Nucleus accumbens (tissue), 56 donors: ENCODE measurements at places on chromosomes 1 and 21.

GRCh38 chr1:32899586-32900296 is 1.4 kb downstream of the TMEM54 start:
- DNase-seq = no peak

DNA sequence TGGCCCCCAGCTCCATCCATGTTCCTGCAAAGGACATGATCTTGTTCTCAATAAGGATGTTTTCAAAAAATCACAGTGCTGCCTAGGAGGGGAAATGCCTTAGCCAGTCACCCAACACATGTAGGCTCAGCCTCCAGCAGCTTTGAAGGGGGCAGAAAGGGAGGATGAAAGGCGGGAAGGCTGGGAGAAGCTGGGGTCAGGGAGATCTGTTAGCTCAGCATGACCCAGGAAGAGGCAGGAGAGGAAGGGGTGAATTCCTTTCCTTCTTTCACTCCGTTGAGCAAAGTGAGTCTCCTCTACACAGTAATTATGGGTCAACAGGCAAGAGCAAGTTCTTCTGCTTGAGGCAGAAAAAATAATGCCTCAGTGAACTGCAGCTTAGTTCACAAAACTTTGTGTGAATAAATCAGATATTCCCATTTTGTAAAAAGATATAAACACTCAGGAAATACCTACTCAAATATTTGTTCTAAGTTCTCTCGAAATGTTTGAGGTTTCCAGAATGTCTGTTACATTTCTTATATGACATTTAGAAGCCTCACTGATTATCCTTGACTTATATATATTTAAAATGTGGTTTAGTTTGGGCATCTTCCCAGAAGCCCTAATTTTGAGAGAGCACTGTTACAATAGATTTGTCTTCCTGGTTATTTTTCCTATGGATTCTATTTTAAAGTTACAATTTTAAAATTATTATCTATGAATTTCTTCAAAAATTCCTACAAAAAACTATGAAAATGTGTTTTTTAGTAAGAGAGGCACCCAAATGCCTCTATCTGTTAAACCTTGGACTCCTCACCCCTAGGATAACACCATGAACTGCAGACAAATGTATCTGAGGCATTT is 116.8 kb downstream of the KCNJ6 start:
- no peak for DNase-seq

DNA sequence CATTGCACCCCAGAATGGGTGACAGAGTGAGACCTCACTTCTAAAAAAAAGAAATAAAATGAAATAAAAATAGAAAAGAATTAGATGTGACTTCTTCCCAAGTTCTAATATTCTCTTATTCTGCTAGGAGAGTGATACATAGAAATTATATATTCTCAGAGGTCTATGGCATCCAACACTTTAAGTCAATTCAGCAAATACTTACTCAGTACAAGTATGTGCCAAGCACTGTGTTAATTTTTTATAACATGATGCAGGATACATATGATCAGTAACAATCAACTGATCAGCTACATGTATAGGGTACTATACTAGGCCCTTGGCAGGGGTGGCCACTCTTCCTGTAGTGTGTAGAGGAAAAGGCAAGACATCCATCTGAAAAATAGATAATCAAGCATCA is 13.0 kb upstream of the JAK1 start:
- DNase-seq = no peak

DNA sequence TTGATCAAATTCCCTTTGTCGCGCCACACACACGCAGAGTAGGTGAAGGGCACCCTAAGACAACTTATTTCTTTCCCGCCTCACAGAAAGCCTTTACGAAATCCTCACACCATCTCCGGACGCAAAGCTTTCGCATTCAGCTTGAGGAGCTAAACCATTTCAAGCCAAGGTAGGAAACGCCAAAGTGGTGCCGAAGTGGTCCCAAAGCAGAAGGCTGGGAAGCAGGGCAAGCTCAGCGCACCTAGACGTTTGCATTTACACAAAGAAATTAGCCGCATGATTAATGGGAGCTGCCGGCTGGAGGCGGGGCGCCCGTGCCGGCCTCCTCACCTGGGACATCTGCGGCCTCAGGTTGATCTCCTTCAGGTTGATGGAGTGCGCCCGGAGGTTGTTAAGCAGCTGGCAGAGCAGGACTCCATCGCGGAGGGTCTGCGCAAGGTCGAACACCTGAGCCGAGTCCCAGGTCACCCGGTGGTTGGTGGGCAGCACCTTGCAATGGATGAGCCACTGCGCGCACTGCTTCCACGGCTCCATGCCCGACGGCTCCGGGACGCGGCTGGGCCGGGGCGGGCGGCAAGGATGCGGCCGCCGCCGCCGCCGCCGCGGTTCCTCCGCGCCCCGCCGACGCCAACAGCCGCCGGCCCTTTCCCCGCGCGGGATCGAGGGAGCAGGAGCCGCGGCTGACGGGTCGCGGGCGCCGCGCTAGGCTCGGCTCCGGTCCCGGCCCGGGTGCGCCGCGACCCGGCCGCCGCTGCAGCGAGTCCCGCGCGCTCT is 457 bp downstream of the VAV3 start:
- DNase-seq = no peak

DNA sequence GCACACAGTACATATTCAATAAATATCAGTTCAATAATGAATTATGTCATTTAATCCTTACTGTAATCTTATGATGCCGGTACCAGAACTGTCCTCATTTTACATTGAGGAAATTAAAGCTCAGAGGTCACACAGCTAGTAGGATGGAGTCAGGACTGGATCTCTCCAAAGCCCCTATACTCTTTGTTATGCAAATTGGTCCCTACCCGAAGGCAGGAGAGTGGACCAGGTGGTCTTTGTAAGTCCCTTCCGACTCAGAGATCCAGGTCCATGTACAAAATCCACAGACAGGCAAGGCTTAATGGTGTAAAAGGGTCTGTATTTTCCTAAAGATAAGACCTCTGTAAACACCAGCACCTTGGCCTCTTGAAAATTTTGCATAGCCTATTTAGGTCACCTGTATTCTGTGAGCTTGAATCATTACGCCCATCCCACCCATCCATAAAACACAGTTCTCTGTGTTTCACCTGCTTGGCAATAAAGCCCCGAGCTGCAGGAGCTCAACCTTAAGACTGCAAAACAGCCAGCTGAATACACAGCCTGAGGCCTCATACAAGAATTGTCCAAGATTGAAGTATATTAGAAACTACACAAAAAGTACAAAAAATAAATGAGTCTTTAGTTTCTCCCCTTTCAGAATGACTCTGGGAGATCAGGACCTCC is 41.7 kb downstream of the PLXNA2 start:
- no peak for DNase-seq

GRCh38 chr1:17933971-17934370 is 173.6 kb upstream of the IGSF21 start:
- DNase-seq = no peak

GRCh38 chr21:31878831-31879230 is 6.0 kb downstream of the HUNK start:
- DNase-seq = no peak

DNA sequence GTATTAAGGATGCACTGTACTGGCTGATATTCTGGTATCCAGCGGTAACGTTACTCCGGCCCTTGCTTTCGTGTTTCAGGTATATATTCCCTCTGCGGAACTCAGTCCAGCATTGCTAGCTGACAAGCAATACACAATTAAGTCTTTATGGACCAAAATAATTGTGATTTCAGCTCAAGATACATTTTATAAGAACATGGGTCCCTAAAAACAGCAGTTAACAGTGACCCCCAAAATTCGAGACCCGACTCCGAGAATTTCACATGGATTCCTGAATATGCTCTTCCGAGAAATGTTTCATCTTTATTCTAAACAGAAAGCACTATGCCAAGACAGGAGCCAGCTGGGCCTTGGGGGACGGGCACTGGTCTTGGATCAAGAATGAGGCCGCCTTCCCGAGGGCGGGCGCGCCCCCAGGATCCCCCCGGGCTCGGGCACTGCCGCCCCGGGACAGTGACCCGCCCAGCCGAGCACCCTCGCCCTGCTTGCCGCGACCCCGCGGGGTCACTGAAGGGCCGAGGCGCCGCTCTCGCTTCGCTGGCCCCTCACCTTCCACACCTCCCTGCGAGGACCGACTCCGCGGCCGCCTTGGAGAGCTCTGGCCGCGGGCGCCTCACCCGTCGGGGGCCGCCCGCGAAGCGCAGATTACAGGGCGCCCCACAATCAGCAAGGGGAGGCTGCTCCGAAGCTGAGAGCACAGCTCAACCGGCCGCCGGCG is 610 bp downstream of the SCYL3 start:
- DNase-seq = peak; percentile 57

DNA sequence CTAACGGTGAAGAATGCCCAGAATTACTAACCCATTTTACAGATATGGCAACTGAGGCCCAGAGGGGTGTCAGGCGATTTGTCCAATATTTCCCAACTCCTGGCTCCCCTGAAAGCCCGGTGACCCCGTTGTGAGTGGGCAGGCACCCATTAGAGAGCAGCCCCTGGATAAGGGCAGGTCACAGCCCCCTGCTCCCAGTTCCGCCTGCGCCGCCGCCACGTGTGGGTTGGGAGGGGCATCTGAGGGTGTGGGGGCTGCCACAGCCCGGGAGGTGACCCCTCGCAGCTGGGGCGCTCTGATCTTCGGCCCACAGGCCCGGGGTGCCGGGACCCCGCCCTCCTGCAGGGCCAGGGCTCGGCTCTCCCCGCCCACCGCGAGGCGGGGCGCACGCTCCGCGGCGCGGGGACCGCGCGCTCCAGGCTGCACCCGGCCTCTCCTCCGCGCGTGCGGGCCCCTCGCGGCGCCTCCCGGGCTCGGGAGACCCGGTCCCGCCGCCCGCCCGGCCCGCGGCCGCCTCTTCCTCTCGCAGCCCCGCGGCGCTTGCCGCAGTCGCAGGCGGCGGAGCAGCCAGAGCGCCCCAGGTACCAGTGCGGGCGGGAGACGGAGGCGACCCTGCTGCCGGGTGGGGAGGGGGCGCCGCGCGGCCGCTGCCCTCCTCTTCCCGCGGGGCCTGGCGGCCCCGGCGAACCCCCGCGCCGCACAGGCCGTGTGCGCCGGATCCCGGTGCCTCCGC is at the start of gene HTR6:
HTR6 (plus strand) TSS at position 423 of the 733 bp plus-strand sequence. CDS start 879 bp downstream, outside the sequence.
- DNase-seq = no peak

- DNase-seq = no peak
Measured at GRCh38 chr1:246608616-246609376, 42.5 kb downstream of the CNST start.
